ENCODE measurements at places on chromosomes 5 and 9. TPM values are rescaled to one million over a fixed set of nuclear protein-coding genes. Genes with fewer than 3 reads are reported as not detected.

GDNF gene
- total RNA-seq, result 0.23 TPM

MAMDC2 gene
- total RNA-seq, result 72.0 TPM

PCDHGB1 gene
- 2.0 TPM for total RNA-seq

RPS14 gene
- 1,578 TPM for total RNA-seq

UHRF2 gene
- 42.4 TPM for total RNA-seq

RASGRF2 gene
- 5.4 TPM for total RNA-seq

LIX1 gene
- total RNA-seq, result not detected

IRX1 gene
- total RNA-seq, result 7.5 TPM

Measured in upper lobe of right lung (tissue), 1 donor.